ENCODE measurements at places on chromosomes 13 and 19.

- DNase-seq, result peak; percentile 85
Observed at GRCh38 chr13:30696278-30697176, 38.8 kb upstream of the ALOX5AP start.

- DNase-seq, result no peak
Observed at GRCh38 chr19:2428756-2429711, 1.6 kb upstream of the TIMM13 start.

GRCh38 chr13:58239774-58240268, 608.3 kb downstream of the PCDH17 start:
- no peak for DNase-seq

GRCh38 chr13:49559006-49559405, 26.4 kb downstream of the RCBTB1 start:
- DNase-seq, result no peak

DNA sequence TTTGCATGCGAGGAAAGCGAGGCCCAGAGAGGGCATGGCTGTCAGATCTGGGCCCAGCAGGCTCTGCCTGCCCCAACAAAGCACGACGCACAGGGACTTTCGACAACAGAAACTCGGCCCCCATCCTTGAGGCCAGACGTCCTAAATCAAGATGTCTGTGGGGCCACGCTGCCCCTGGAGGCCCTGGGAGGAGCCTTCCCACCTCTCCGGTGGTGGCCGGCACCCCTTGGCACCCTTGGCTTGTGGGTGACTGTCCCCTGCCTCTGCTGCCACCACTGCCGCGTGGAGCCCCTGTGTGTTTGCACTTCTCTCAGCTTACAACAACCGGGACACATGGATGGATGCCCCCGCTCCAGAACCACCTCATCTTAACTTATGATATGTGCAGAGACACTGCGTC, 4.4 kb downstream of the WDR18 start:
- DNase-seq, result no peak

DNA sequence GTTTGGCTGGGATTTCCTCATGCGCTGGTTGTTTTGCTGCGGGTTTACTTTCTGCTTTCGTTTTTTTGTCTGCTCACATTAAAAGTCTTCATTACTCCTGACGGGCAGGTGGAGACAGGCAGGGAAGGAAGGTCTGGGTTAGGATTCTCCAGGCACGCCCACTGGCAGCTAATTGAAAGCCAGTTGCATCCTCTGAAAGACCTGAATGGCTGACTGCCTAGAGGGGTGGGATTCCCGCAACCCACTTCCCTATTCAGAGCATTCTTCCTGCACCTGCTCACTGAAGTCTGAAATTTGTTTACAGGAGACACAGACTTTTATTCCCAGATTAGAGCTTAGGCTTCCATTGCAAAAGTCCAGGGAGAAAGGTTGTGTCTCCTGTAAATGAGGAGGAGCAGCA, 172.0 kb downstream of the UQCRFS1 start:
- DNase-seq, result no peak

- DNase-seq, result no peak
Observed at GRCh38 chr13:113883314-113883811, 19.5 kb upstream of the GAS6 start.

DNA sequence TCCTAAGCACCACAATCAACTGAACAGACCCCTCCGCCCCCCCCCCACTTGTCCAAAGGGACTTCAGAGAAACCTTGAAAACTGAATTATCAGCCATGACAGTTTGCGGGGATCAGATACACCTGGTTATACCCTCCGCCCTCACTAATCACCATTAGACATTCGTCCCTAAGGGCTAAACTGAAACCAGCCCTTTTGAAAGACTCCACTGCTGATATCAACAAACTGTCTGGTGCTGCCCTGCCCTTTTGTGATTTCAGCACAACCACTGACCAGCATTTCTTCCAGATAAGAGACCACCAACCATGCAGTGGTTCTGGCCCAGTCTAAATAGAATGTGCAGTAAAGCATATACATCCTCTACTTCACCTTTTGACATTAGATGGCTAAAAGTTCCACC, 1422.9 kb downstream of the EFNB2 start:
- DNase-seq, result no peak

GRCh38 chr19:44570984-44571684, 41.7 kb upstream of the CEACAM20 start:
- peak; percentile 82 for DNase-seq

DNA sequence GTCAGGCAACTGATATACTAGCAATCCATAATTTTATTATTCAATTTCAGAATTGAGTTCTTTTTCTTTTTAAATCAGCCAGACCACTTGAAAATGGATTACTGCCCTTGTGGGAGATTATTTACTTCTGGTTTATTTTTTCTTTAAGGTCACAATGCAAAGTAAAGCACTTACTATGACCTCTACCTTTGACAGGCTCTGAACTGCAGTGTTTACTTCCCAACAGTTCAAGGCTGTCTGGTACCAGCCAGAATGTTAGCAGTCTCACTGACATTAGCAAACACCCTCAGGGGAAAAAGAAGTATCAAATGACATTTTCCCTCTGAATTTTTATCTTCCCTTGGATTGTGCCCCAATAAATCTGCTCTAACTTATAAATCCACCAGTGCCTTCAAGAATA, 57.5 kb downstream of the RAP2A start:
- no peak for DNase-seq

DNA sequence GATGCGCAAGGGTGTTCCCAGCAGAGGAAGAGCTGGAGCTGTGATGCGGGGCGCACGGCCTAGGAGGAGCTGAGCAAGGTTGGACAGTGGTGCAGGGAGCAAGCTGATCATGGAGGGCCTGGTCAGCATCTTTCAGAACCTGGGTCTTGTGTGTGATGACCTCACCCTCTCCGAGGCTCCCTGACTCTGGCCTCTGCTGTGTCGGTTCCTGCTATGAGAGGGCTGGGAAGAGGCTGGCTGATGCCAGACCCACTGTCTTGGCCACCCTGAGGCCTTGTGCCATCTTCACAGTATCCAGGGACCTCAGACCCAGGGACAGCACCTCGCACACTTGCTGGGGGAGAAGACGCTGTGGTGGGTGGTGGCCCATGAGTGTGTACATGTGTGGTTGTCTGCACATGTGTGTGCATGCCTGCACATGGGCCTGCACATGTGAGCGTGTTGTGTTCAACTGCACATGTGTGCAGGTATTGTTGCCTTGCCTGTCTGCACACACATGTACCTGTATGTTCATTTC, 16.5 kb upstream of the C13orf46 start:
- DNase-seq, result no peak

- no peak for DNase-seq
Observed at GRCh38 chr19:7853770-7854128, 20.4 kb downstream of the PRR36 start.

GRCh38 chr13:42073683-42074082, 25.2 kb downstream of the DGKH start:
- DNase-seq, result no peak

GRCh38 chr19:49588365-49589122, 2.4 kb upstream of the PRR12 start:
- no peak for DNase-seq

DNA sequence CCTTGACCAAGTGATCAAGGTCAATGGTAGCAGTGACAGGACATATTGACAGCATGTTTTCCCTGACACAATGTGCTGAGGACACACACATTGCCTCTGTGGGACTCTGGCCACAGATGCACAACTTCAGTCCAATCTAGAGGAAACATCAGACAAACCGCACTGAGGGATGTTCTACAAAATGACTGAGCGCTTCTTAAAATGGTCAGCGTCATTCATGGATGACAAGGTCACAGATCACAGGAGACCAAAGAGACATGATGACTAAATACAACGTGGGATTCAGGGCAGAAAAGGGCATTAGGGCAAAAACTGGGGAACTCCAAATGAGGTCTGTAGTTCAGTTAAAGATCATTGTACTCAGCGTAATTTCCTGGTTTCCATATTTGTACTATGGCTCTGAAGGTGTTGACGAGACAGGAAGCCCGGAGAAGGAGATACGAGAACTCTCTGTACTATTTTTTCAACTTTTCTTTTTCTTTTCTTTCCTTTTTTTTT, 20.6 kb downstream of the PBX4 start:
- peak; percentile 92 for DNase-seq
